ENCODE measurements at places on chromosomes 12 and 14.

GRCh38 chr14:77189479-77189878 is 7.9 kb downstream of the TMEM63C start:
- DNase-seq: no peak

DNA sequence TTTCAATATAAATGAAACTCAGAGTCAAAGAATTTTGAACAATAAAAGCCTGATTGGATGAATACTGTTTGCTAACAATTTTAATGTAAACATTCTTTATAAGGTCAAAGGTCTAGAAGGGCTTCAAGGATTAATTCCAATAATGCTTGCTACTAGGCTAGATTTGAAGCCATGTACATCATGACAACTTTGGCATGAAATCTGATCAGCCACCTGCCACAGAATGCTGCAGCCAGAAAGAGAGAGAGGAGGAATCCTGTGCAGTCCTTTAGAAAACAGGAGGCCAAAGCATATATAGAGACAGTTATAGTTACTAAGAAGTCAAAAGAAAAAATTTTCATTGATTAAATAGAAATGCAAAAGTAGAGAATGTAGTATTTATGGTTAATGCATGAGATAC is 47.1 kb downstream of the ABCD2 start:
- DNase-seq: no peak

- no peak for DNase-seq
These were observed 1302.8 kb upstream of the SEL1L start for GRCh38 chr14:82836256-82836950.

DNA sequence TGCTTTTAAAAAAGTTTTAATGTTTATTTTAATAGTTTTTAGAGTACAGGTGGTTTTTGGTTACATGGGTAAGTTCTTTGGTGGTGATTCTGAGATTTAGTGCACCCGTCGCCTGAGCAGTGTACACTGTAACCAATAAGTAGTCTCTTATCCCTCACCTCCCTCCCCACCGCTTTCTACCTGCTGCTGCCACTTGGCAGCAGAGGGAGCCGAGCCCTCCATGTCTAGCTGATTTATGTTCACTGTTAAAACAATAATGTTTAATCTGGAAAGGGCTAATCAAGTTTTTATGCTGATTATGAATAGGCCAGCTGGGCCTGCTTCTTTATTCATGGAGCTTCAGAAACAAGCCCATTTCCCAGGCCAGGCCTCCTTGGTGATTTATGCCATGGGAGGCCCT is 73.1 kb downstream of the ADCK1 start:
- no peak for DNase-seq

DNA sequence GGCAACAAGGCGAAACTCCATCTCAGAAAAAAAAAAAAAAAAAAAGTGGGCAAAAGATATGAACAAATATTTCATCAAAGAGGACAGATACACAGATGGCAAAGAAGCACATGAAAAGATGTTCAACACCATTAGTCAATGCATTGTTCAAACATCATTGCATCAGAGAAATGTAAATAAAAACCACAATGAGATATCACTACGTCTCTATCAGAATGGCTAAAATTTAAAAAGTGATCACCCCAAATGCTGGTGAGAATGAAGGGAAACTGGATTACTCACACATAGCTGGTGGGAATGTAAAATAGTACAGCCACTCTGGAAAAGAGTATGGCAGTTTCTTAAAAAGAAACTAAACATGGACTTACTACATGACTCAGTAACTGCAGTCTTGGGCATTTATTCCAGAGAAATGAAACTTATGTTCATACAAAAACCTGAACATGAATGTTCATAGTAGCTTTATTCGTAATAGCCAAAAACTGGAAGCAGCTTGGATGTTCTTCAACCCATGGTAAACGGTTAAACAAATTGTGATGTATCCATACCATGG is 3.6 kb downstream of the L2HGDH start:
- no peak for DNase-seq

DNA sequence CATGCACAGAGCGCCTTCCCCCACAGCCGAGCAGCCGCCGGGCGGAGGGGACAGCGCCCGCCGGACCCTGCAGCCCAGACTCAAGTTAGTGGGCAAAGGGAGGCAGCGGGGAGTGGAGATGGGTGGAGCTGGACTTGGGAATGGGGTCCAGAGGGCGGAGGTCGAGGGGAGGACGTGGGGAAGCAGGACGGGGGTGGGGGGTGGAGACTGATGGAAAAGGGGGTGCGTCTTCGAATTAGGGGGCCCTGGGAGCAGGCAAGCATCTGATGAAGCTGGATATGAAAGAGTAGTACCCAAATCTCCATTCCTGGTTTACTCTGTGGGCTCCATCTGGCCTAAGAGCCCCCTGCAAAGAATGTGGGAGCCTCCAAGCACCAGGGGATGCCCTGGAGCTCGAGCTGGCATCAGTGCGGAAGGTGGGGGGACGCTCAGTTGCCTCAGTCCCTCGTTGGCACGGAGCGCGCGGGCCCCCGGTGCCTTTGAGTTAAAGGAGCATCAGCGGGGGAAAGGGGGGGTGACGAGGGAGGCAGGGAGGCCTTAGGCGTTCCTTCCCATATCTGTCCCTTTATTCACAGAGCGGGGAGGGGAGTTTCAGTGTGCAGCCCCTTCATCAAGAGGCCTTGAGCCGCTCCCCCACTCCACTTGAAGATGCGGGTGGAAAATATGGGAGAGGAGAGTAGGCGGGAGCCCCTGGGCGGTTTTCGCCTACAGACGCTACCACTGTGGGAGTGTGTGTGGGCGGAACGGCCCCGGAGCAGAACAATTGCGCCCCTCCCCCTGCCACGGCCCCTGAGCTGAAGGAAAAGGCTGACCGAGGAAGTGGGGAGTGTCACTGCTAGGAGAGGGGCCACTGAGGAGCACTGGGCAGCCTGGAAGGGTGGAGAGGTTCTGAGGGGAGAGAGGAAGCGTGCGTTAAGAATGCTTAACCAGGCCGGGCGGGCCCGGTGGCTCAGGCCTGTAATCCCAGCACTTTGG is 644 bp downstream of the NAB2 start:
- DNase-seq: no peak

DNA sequence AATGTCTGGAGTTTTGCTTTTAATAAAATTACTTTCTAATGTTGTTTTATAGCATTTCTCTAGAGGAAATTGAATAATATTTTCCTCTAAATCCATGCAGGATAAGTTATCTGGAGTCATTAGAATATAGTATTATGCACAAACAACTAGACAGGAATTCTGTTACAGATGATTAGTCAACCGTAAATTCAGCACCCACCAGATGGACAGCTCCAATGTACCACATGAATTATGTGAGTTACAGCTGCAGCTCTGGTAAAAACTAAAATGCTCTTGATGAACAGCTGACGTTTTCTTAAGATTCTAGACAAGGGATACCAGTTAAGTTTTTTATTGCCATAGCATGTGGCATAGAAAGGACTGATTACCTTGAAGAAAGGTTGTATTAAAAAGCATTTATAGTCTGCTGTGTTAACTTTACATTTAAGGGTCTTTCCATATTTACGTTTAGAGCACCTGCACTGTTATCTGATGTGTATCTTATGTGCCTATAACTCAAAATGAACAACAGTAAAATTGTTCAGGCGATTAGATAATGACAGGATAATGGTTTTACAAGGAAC is 321.4 kb upstream of the LRFN5 start:
- DNase-seq: no peak

GRCh38 chr14:90137807-90138206 is 76.0 kb downstream of the KCNK13 start:
- no peak for DNase-seq

DNA sequence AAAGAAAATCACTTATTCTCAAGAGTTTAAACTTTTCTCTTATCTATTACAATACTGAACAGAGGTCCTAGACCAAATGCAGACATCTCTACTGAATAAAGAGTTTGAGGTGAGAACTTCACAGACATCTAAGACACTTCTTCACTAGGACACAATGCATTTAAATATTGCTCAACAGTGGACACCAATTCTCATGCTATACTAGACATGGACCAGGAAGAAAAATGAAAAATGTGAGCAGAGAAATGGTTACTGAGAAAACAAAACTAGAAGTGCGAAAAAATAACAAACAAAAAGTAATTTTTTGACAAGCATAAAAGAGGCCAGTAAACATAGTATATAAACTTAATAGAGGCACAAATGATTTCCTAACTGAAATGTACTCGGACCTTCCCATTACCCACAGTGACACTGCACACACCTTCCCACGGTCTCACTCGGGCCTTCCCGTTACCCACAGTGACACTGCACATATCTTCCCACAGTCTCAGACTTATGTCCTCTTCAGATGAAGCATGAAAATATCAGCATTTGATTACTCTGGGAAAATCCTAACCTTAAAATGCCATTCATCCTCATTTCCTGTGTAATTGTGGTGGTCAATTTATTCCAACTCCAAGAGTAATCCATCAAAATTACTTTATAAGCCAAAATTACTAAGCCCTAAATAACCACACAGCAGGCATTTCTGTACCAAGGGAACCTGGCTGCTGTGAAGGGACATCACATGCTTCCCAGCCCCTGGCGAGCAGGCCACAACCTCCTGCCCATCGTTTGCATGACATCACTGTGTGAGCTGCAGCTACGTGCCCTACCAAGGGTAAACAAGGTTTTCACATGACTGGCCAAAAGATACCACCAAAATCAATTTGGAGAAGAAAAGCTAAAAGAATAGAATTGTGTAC is 6.4 kb downstream of the SLC15A4 start:
- no peak for DNase-seq

DNA sequence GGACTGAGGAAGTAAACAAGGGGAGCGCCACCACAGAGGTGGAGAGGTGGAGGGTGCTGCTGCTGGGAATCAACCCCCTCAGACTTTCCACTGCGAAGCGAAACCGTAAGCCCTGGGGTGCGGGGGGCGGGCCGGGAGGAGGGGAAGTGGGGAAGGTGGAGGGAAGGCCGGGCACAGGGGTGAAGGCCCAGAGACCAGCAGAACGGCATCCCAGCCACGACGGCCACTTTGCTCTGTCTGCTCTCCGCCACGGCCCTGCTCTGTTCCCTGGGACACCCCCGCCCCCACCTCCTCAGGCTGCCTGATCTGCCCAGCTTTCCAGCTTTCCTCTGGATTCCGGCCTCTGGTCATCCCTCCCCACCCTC is at the start of gene LAG3:
TSS of gene LAG3 (plus strand) at position 190 of the 365 bp plus-strand sequence. CDS start 333 bp downstream, outside the sequence.
- DNase-seq: no peak

- no peak for DNase-seq
These were observed 3.0 kb upstream of the PIANP start for GRCh38 chr12:6703631-6704030.

DNA sequence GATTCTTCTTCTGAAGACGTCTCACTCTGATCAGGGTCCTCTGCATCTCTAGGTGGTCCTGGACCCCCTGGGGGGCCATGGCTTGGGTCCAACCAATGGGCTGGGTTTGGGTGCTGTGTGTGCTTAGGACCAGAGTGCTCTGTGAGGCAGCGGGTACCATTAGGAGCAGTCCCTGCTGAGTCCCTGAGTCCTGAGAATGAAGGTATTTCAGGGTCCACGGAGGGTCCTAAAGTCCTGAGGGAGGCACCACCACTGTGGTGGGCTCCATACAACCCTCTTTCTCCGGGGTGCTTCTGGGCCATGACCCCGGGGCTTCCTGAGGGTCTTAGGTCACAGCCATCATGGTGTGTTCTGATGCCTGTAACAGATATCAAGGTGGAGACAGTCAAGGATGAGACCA is 1.0 kb downstream of the DNAJC14 start:
- DNase-seq: no peak

DNA sequence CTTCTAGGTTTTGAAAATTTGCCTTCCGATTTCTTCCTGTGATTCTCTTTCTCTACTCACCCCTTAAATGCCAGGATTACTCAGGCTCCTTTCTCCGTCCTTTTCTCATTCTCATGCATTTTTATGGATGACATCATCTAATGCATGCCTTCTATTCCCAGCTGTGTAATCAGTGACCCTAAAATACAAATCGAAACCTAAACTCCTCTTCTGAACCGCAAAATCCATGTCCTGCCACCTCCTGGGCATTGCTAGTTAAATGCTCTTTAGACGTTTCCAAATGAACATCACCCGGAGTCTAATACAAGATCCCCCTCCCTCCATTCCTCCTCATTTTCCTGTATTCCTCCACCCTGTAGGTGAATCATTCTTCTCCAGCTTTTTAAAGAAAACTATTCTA is 1703.1 kb upstream of the FLRT2 start:
- no peak for DNase-seq

DNA sequence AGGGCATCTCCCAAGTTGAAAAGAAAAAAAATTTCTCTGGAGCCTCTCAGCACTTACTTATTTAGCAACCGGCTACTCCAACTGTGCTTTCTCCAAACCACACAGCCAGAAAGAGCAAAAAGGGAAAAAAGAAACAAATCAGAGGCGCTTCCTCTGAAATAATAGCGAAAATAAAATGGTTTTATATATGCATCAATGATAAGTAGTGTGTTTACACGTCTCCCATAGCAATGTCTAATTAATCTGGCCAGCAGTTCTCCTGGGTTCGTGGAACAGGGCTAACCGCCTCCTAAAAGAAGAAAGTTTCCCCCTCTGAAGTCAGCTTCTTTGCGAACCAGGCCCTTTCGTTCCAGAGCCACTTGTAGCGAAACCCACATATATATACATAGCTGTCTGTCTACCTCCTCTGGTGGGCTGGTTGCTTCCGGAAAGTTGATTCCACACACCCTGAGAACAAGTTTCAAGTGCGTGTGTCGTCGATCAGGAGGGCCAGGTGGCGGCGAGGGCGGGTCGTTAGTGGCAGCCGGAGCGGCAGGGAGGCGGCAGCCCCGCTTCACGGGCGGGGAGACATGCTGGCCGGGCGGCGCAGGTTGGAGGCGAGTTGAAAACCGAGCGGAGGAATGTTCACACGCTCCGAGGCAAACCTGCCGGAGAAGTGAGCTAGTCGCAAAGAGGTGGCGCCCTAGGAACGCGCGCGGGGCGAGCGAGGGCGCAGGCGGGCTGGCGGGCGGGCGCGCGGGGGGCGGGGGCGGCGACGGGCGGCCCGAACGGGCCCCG is 2.7 kb downstream of the PTHLH start:
- no peak for DNase-seq

DNA sequence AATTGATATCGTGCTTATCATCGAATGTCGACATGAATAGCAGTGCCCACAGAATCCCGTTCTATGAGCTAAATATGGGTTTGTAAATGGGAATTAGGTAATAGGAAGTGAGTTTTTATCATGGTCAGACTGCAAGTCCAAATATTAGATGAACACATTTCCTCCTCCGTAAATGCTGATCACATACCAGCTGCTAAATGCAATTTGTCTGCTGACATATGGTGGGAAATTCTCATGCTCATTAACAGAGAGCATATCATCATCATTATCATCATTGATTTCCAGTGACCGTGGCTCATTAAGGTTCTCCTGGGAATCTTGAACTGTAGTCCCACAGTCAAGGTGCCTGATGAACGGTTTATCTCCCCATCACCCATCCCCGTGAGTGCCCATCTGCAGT is 998.8 kb upstream of the TMEM132C start:
- no peak for DNase-seq

- DNase-seq: no peak
These were observed 45.8 kb downstream of the DRAM1 start for GRCh38 chr12:101923045-101923718.

DNA sequence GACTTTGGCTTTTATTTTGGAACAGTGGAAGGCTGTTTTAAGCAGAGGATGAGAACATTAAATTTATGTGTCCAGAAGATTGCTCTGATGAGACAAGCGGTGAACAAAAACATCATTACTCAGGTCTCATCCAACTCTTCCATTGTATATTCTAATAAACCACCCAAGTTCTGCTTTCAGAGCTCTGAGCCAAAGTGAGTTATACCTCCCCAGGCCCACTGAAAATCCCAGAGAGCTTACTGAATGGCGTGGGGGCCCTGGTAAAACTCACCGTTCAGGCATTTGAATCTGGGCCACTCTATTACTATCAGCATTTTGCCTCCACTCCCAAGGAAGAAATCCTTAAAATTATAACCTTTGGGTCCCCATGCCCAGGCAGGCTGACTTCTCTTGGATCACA is 122.0 kb upstream of the HIF1A start:
- DNase-seq: no peak
